NCI-H2227 treated with DMSO at 0.1 percent for 48 hours (cell line): ENCODE measurements at places on chromosomes 7 and 10.

- DNase-seq: no peak
Measured at GRCh38 chr7:33067921-33068320, 5.3 kb upstream of the NT5C3A start.

DNA sequence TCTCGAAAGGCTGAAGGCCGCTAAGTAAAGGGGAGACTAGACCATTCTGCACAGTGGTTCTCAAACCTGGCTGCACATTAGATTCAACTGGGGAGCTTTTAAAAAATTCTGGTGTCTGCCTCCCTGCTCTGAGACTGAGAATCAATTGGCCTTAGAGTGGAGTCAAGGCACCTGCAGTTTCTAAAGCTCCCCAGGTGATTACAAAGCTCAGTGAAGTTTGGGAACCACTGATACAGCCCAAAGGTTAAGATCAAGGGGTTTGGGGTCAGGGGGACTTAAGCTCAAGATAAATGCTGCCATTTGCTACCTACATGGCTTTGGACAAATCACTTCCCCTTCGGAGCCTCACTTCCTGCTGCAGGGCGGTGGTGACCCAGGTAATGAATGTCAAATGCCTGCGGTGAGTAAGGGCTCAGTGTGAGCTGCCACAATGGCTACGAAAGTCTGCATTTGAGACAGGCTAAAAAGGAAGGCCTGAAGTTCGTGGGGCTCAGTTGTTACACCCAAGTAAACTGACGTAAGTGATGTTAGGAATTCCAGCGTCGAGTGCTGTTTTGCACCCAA, 72.3 kb downstream of the TLL2 start:
- DNase-seq: no peak

GRCh38 chr10:71838264-71839211, 12.5 kb downstream of the PSAP start:
- DNase-seq: no peak

DNA sequence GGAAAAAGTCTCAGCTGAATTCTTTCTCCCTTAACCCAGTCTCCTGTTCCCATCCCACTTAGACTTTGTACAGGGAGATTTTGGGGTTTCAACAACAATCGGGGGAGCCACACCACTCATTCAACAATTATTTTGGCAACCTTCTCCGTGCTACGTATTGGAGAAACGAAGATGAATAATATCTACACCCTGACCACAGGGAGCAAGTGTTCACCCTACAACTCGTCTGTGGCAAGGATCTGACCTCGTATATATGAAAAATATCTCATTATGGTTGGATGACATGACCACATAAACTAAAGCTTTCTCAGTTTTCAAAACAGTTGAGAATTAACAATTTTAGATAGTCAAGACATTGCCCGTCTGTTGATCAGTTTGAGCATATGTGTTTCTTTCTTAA, 302.1 kb downstream of the CACNA2D1 start:
- no peak for DNase-seq

GRCh38 chr10:119478111-119478802, 64.3 kb downstream of the RGS10 start:
- no peak for DNase-seq

DNA sequence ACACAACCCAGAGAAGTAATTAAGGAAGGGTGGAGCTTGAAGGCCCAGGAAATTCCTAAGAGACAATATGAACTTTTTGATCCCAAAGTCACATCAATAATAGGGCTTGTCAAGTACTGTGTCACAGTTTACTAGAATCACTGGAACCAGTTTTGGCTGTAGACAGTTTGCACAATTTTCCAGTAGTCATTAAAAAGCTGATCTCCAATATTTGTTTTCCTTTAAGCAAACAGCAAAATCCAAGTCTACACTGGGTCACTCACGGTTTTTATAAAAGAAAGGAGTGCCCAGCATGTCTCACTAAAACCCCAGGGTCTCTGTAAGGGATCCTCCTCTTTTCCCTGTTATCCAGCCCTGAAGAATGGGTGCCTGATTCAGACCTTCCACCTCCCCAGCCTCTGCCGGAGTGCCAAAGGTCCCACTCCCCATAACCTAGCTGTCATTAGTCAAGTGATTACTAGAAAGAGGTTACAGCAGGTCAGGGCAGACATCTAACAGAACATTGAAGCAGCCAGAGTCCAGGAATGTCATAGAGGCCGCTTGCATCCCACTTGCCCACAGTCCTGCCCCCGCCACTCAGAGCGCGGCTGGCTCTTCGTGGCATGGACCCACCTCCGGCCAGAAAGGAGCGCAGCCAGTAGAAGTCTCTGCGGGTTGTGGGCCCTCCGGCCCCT, 552 bp downstream of the SLC25A16 start:
- no peak for DNase-seq

- DNase-seq: no peak
Measured at GRCh38 chr7:7969306-7970236, 975 bp downstream of the GLCCI1 start.

GRCh38 chr10:43043342-43043772, 33.5 kb upstream of the RET start:
- DNase-seq: no peak

GRCh38 chr7:103307503-103308231, 10.4 kb downstream of the PMPCB start:
- DNase-seq: no peak

- peak; percentile 41 for DNase-seq
Measured at GRCh38 chr7:128053023-128053422, 21.8 kb upstream of the LRRC4 start.

DNA sequence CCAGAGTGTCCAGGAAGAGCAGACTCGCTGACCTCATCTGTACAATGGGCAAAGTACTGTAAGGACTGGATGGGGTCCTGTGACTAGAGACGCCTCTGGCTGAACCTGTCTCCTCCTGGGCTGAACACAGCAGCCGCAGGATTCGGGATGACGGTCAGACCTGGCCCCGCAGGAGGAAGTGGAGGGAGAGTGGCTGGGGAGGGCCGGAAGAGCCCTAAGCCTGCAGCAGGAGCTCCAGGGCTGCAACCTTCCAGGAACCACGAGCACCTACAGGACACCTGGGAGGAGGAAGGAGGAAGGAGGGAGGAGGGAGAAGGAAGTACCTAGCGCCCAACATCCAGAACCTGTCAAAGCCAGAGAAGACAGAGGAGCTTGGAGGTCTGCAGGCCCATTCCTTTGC, 30.3 kb downstream of the TNRC18 start:
- DNase-seq: no peak
